ENCODE measurements at places on chromosomes 3 and 15.

- no peak for DNase-seq
Observed at GRCh38 chr3:179717219-179717618, 64.4 kb downstream of the USP13 start.

DNA sequence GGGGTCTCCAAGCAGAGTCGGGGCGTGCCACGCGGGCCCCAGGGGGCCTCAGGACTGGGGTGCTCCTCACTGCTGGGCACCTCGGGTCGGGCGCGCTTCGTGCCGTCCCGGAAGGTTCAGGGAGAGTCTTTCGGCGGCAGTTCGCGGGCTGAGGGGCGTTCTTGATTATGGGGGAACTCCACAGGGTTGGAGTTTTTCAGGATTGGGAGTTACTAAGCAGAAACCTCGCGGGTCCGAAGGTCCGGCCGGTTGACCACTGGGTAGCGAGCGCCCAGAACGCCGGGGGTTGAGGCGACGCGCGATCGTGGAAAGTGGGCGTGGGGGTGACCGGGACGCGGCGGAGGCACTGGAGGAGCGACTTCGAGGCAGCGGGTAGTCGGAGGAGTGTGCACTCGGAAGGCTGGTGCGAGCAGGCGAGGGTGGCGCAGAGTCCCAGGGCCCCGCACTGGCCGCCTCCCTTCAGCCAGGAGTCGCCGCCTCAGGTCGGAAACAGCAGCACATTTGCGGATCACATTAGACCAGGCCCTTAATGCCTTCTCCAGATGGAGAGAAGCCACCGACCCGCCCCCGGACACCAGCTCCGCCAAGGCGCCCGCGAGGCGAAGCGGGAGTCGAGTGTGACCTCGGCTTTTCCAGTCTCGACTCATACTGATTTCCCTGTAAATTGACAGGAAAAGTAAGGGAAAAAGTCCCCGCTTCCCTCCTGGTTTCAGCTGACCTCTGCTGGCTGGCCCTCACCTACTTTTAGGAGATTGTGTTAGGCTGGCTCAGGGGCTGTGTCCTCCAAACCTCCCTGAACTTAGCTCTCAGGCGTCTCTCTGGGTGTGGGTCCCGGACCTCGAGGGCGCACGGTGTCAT, 685 bp downstream of the ADAMTSL3 start:
- DNase-seq: no peak

DNA sequence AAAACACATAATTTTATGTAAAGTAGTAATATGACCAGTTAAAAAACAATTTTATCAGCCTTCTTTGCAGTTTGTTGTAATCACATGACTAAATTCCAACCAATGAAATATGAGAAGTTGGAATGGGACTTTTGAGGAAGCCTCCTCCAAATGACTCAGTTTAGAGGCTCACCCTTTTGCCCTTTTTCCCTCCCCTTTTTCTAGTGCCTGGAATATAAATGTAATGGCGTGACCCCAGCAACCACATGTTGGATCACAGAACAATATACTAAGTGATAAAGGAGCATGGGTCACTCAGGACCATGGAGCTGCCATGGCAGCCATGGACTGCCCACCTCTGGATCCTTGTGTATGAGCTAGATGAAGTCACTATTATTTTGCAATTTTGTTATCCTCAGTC, 48.8 kb upstream of the HEG1 start:
- DNase-seq: no peak

DNA sequence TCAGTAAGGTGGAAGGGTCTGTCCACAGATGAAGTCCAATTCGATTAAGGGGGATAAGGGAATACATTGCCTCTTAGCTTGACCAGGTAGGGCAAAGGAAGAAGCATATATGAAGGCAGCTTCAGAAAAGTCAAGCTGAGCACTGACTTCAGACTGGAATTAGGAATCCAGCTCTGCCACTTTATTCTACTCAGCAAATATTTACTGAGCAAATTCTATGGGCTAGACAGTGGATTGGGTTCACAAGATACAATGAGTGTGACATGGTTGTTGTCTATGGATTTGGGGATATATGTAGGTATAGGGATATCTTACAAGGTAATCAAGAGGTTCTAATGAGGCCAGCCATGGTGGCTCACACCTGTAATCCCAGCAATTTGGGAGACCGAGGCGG, 526 bp downstream of the ADIPOQ start:
- DNase-seq: no peak

- DNase-seq: no peak
Observed at GRCh38 chr3:188458756-188459155, 304.8 kb downstream of the LPP start.

All from activated T-helper 9 cell treated with anti-CD3 and anti-CD28 coated beads, Interleukin-2, amount 50 U/mL, for 16 hours (primary cell).